ENCODE measurements at places on chromosomes 5 and 9. TPM values are rescaled to one million over a fixed set of nuclear protein-coding genes. Genes with fewer than 3 reads are reported as not detected.

SARDH gene
- 1.5 TPM for total RNA-seq

DPH7 gene
- 11.6 TPM for total RNA-seq

C1QTNF2 gene
- total RNA-seq, result 0.30 TPM

ITK gene
- total RNA-seq, result 0.28 TPM

MAP1B gene
- 8.5 TPM for total RNA-seq

LHX3 gene
- not detected for total RNA-seq

FRMD3 gene
- 36.8 TPM for total RNA-seq

CDC23 gene
- total RNA-seq, result 13.3 TPM

IFNB1 gene
- not detected for total RNA-seq

INSYN2B gene
- total RNA-seq, result not detected

PPP3R2 gene
- total RNA-seq, result not detected

NMUR2 gene
- total RNA-seq, result not detected

SLCO6A1 gene
- not detected for total RNA-seq

PTGES gene
- 0.32 TPM for total RNA-seq

OR1J2 gene
- not detected for total RNA-seq

OTULINL gene
- 2.7 TPM for total RNA-seq

SPATA31D1 gene
- not detected for total RNA-seq

WWC1 gene
- not detected for total RNA-seq

MARVELD2 gene
- total RNA-seq, result 0.25 TPM

KLF4 gene
- total RNA-seq, result 17.2 TPM

EIF4E1B gene
- total RNA-seq, result not detected

STKLD1 gene
- 0.32 TPM for total RNA-seq

ORM2 gene
- total RNA-seq, result not detected

SPINK13 gene
- total RNA-seq, result not detected

CD74 gene
- total RNA-seq, result 72.5 TPM

IGFBPL1 gene
- not detected for total RNA-seq
